ENCODE measurements at places on chromosomes 12 and 14.

DNA sequence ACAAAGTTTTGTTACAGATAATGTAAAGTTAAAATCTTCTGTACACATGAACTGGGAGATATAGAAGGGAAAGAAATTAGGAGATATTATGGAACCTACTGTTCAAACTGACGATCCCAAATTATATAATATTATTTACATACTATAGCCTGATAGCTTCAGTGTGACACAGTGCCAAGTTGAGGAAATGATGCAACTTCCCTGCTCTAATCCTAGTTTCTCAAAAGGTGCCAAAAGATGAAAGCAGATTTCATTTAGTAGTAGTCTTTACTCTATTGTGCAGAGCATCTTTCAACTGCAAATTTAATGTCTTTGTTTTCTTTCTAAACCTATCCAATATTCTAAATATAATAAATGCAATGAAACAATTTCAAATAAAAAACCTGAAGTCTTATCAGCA is 46.9 kb downstream of the COCH start:
- no peak for DNase-seq

GRCh38 chr14:70830998-70831781 is 21.9 kb upstream of the MAP3K9 start:
- DNase-seq, result no peak

DNA sequence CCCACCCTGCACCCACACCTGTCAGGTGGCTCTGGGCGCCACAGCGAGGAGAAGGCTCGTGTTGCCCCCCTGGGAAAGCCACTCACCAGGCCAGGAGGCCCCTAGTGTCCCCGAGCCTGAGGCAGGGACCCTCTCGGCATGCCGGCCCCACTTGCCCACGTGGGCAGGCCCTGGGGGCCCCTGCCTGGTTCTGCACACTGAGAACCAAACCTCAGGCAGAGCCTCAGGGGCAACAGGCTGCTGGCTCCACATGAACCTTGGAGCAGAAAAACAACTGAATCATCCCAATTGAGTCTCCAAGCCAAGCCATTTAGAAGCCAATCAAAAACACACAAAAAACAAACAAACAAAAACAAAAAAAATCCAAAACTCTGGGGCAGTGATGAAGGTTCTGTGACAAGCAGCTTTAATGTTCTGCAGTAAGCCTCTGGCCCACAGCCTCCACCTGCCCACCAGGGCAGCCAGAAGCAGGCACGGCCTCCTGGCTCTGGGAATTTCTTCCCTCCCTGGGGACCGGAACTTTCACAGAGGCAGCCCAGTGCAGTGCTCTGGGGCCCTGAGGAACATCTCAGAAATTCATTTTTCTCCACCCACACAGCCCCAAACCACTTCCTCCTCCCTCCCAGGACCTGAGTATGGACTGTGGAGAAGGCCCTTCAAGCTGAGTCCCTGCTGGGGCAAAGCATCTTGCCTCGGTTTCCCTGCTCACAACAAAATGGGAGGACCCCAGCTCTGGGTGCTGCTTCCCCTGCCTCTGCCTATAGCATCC is 90.2 kb downstream of the CHGA start:
- DNase-seq, result no peak

DNA sequence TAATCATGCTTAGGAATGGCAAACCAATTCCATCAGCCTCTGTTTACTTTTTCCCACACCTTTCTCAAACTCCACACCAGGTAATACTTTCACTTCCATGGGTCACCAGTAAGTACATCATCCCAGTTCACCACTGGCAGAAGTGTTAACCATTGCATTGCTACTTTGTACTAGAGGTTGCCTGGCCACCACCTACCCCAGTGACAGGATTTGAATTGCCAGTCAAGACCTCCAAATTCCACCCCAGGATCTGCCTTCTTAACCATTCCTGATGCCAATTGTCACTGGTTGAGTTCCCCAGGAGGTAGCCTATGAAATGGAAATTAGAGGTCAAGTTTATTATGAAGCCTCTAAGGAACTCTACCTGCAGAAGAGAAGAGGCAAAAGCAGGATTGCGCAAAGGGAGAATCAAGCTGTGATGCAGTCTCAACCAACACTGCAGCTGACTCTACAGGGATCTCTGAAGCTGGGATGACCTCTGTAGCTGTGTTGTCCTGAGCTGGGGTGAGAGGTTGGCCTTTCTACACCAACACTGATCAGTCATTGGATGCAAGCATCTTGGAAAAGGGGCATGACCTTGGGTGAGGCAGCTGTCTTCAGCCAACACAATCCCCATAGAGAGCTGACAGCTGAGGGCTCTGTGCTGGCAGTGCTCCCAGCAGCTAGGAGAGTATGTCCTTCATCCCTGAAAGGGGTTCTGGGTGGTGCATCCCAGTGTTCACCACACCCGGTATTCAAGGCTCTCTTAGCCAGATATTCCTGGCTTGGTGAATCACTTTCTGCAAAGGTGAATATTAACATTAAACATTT is 37.0 kb upstream of the HMGA2 start:
- no peak for DNase-seq

DNA sequence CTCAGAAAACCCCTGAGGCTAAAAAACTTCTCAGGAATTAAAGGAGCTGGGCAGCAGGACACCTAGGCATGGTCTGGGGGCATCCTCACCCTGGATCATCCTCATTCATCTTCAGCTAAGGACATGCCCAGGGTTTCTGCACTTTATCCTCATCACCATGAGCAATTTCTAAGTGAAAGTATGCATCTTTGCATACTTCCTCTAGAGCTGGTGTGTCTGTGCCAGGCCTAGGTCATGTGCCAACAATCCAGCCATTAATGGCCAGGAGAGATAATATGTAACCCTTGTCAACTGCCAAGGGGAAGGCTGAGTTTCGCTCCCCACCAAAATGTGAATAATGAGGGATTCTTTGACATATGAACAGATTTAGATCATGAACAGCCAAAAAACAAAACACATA is 160.5 kb downstream of the KITLG start:
- no peak for DNase-seq

DNA sequence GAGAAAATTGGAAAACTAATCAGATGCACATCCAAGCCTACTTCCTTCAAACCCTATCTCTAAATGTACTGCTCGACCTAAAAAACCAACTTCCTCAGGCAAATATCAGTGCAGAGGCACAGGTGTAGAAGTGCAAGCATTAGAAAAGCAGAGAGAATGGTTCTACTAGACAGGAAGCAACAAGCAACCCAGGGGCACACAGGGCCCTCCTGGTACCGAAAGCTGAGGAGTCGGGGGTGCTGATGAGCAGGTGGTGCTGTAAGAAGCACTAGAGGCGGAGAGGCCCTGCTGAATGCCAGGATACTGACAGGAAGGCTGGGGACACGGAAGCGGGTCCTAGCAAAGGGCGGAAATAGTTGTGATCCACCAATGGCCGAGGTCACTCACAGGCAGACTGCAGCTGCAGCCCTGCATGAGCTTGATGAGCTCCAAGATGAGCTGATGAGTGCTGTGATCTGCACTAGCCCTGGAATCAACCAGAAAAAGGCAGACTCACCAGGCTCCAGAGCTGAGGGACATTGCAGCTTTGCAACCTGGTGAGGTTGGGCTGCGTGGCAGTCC is 85.9 kb downstream of the TTC7B start:
- DNase-seq, result no peak

DNA sequence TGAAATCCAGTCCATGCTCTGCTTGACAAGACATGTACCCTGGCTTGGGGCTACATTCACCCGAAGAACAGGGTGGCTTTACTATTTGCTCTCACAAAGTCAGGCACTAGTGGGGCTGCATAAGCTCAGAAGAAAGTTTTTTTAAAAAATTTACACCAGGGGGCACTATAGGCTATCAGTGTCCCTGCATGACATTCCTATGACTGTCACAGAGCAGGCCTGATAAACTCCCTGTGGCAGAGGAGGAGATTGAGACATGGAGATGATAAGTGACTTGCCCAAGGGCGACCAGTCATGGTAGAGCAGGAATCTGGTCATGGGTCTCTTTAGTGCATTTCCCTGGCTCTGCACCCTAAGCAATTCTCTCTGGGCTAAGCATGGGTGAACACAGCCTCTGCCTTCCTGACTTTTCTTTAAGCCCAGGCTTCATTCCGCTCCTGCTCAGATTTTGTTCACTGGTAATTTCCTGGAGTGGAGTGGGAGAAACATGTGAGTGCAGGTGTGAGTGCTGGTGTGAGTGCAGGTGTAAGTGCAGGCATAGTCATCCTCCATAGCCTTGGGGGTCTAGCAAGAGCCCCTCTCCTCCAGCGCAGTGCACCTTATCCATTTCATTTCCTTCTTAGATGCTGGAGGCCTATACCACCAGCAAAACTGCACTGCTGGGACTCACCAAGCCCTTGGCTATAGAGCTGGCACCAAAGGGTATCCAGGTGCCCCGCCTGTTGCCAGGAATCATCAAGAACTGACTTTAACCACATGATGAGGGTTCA is 91.6 kb downstream of the DHRS2 start:
- DNase-seq, result peak; percentile 12

DNA sequence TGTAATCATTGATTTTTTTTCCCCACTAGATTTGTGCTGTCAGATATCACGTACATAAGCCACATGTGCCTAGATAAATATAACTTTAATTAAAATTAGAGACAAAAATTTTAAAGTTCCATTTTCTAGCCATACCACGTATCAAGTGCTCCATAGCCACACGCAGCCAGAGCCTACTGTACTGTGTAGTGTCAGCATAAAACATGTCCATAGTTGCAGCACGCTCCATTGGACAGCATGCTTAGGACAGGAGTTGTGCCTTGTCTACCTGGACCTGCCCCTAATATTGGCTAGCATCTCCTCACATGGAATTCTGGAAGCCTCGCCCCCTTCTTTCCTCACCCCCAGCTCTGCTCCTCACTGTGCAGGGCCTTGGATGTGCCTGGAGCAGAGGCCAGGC is 116.5 kb downstream of the SRGAP1 start:
- DNase-seq, result no peak

DNA sequence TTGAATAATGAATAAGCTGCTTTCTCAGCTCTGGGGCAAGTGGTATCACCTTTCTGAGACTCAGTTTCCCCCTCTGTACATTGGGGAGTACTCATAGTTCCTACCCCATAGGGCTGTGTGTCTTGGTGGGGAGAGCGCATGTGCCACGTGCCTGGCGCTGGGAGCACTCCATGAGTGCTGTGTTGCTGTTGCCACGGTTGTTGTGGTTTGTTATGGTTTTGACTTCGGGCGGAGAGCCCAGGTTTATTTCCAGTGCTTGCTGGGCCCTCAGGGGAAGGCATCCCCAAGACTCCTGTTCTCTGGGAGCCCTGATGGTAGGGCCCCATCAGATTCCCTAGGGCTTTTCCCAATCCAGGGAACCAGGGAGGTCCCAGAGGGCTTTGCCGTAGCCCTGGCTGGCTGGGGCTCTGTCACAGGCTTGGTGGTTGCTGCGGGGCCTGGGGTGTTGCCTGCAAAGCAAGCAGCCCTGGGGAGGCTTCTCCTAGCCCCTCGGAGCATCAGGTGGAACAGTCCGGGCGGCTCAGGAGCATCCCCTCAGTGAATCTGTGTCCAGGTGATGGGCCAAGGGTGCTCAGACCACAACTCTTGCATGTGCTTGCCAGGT is 18.6 kb downstream of the SH2B3 start:
- DNase-seq, result no peak

GRCh38 chr12:21675096-21675495 is 17.5 kb upstream of the LDHB start:
- no peak for DNase-seq

DNA sequence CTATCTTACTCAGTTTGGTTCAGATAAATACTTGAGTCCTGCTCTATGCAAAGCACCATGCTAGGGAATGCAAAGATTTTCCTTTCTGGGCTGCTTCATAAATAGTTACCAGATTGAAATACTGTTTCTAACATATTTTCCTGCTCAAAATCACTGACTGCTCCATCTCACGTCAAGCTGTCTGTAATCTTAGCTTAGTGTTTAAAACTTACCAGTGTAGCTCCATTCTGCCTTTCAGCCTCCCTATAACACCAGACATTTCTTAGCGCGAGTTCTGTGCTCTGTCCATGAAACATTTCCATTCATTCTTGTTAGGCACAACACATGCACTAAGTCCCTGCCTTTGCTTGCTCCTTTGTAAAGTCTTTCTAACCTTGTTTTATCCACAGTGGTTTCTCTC is 129.4 kb downstream of the NPAS3 start:
- no peak for DNase-seq

- no peak for DNase-seq
Observed at GRCh38 chr12:56763753-56764657, 881 bp downstream of the HSD17B6 start.

DNA sequence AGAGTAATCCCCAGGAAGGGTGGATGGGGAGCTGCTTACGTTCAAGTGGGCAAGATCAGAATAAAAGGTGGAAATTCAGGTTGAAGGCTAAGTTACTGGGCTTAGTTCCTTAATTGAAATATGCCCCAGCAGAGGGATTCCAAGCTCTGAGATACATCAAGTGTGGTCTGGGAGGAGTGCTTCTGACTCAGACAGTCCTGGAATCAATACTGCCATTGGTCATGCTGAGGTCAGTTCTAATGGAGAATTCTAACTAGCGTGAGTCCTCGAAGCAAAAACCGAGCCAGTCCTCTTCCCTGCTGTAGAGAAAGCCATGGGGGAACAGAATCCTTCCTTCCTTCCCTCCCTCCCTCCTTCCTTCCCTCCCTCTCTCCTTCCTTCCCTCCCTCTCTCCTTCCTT is 39.9 kb downstream of the NOS1 start:
- DNase-seq, result no peak

- DNase-seq, result peak; percentile 18
Observed at GRCh38 chr12:124744659-124745464, 118.8 kb downstream of the SCARB1 start.

GRCh38 chr14:68707482-68707881 is 85.4 kb downstream of the ZFP36L1 start:
- no peak for DNase-seq

GRCh38 chr12:106769546-106769945 is 4.9 kb upstream of the RIC8B start:
- DNase-seq, result no peak

- DNase-seq, result peak; percentile 26
Observed at GRCh38 chr14:73472185-73473114, 14.1 kb upstream of the NUMB start.

- no peak for DNase-seq
Observed at GRCh38 chr12:56431288-56431687, 17.9 kb downstream of the TIMELESS start.

GRCh38 chr12:110024051-110024450 is 24.3 kb downstream of the C12orf76 start:
- no peak for DNase-seq

GRCh38 chr14:25832585-25832984 is 765.2 kb downstream of the NOVA1 start:
- no peak for DNase-seq
